ENCODE measurements at places on chromosomes 2 and 18. TPM values are rescaled to one million over a fixed set of nuclear protein-coding genes. Genes with fewer than 3 reads are reported as not detected.

Gene RAB27B
- 10.6 TPM for total RNA-seq

Gene DYNAP
- not detected for total RNA-seq

Gene RAD51AP2
- total RNA-seq, result not detected

Gene EVX2
- 0.12 TPM for total RNA-seq

Gene RAB12
- 20.2 TPM for total RNA-seq

Gene TMEM37
- 173 TPM for total RNA-seq

Gene ALPP
- total RNA-seq, result not detected

Gene UPP2
- total RNA-seq, result not detected

Gene GPR55
- 0.99 TPM for total RNA-seq

Gene NAPG
- total RNA-seq, result 43.1 TPM

Gene KCNG2
- total RNA-seq, result not detected

Gene KCNJ13
- not detected for total RNA-seq
